ENCODE measurements at places on chromosomes 4 and X.

DNA sequence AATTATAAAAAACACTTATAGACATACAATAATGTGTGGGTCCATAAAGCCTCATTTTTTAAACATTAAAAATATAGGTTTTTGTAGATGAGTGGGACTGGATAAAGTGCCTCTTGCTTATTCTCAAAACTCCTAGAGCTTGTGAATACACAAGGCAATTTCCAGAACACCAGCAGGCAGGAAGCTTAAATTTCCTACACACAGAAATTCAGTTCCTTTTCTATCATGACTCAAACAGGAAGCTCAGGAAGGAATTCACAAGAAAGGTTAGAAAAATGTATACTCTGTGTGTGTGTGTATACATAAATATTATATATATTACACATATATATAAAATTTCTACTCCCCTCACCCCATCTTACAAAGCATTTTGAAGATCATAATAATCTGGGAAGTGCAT is 11.3 kb downstream of the MAGEB6 start:
- DNase-seq = no peak

DNA sequence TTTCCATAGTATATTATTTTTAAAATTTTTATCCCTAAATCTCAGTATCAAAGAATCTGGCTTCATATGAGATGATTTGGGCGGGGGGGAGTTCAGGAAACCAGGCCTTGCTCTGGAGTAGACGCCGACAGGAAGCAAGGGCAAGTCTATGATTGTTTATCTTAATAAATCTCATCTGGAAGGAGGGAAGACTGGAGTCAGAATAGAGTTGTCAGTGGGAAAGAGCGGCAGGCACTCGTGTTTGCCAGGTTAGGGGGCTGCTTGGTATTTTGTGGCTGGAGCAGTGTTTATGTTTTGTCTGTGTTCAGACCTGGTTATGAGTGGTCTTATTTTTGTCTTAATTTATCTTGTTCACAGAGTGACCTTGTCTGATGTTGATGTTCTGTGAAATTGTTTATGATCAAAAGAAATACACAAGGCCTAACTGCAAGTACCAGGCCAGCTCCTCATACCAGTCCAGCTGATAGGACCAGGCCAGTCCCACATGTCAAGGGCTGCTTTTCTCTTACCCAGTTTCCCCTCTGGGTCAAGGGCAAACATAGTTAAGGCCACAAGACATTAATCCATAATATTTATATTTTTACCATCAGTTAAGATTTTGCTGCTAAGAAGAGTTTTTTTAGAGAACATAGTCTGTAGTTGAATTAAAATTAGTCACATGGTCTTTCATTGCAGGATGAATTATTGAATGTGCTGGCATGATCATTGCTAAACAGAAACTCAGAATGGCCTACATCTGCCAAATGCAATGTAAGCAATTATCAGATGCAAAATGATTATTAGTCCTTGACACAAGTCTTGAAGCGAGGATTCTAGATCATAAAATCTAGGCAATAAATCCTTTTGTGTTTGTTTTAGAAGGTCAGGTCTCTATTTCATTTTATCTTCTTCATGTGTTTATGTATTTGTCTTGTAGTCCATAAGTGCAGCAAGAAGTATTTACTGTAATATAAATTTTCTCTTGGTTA is 176.5 kb downstream of the GASK1B start:
- no peak for DNase-seq

DNA sequence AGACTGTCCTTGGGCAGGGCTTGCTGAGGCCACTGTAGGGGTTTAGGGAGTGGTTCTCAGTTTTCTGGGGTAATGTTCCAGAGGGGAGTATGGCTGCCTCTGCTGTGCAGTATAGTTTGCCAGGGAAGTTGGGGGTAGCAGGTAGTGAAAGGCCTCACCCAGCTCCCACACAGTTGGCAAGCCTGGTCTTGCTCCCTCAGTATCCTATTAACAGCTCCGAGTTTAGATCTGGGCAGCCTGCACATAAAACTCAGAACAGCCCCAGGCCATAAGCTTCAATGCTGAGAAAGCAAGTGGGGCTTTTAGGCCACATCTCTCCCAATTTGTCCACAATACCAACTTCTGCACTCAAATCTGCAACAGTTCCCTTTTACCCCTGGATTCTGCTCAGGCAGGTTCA is 205.2 kb downstream of the GALNTL6 start:
- DNase-seq = peak; percentile 3

DNA sequence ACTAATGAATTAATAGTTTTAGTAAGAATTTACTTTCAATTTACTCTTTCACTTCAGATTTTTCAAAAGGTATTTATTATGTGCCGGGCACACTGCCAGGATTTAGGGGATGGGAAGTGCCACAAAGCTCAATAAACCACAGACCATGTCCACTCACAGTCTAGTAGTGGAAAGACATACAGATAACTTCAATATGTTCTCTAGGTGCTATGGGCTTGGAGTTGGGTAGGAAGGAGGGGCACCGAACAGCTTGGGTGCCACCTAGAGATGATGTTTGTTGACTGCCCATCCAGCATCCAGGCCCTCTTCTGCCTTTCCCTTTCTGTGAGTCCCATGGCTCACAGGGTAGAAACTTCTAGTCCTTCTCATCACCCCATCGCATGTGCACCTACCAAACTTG is 17.8 kb downstream of the MFAP3L start:
- DNase-seq = no peak

GRCh38 chr4:44162538-44163270 is 285.9 kb downstream of the KCTD8 start:
- DNase-seq = no peak

DNA sequence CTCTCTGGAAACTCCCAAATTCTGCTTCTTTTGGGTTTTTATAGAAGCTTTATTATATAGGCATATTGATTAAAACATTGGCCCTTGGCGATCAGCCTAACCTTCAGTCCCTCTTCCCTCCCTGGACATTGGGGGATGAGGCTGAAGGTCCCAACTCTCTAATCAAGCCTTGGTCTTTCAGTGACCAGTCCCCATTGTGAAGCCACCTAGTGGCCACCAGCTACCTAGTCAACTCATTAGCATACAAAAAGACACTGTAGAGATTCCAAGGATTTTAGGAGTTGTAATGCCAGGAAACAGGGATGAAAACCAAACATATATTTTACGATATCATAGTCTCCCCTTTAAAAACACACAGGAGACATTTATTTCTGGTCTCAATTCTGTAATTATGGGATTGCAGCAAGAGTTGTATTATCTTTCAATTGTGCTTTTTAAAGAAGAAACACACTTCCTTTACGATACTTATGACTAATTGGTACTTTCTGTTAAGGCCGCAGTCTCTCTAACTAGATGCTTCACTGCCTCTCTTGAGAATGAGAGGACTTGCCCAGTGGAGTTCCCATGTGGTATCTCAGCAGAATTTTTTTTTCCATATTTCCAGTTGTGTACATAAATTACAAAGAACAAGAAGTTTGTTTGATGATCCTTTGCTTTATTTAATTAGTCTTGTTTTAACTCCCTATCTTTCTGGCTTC is 58.2 kb downstream of the WDR17 start:
- DNase-seq = no peak

DNA sequence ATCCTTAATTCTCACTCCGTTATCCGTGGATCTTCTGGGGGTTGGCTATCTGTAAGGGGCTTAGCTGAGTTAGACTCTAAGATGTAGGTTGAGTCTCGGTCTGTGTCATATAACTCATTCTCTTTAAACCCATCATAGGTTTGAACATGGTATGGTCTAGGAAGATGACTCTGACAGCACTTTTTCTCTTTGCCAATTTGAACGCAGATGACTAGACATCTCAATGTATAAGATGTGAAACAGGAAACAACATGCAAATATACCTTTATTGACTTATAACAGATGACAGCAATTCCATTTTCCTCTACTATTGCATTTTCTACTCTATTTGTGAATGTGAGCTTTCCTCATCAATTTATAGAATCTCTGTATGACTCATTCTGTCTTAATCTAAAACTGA is 634.8 kb upstream of the MAGEB2 start:
- no peak for DNase-seq

DNA sequence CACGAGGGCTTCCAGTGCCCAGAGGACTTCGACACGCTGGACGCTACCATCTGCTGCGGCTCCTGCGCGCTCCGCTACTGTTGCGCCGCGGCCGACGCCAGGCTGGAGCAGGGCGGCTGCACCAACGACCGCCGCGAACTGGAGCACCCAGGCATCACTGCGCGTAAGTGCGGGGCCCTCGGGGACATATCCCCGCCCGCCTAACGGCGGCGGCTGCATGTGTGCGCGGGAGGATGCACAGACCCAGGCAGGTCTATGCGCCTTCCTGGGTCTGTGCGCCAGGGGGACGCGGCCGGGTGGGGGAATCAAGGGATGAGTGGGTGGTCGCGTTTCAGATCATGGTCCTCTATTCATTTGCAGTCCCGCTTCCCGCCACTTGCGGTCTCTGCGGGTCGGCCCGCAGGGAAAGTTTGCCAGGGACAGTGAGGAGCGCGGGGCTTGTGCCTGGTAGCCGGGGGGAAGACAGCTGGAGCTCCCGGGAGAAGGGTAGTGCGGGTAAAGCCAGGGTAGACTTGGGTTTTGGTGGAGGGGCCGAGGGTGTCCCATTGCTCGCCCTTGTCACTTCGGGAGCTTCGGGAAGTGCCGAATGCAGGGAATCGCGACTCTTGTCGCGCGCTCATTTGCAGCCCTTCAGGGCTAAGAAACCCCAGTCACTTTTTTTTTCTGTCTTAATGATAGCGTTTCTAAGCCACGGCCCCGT is 1.0 kb downstream of the SHISA3 start:
- no peak for DNase-seq

GRCh38 chrX:131735127-131735526 is 191.3 kb downstream of the OR13H1 start:
- no peak for DNase-seq

GRCh38 chr4:22574424-22574823 is 58.6 kb upstream of the ADGRA3 start:
- no peak for DNase-seq

DNA sequence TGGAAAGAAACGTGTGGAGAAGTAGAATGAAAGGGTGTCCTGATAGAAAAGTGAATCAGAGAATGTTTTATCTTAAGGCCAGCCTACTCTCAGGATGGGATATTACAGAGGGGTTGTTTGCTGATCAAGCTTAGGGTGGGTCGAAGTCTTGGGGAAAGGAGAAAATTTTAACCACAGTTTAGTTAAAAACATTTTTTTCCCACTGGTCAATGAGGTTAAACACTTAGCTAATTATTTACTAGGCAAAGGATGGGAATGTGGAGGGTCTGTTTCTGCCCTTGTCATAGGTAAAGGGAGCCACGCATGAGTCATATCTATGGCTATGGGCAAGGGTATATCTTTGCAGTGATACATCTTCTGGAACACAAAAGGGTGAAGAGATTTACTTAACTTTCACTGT is 16.1 kb upstream of the SULT1E1 start:
- no peak for DNase-seq

DNA sequence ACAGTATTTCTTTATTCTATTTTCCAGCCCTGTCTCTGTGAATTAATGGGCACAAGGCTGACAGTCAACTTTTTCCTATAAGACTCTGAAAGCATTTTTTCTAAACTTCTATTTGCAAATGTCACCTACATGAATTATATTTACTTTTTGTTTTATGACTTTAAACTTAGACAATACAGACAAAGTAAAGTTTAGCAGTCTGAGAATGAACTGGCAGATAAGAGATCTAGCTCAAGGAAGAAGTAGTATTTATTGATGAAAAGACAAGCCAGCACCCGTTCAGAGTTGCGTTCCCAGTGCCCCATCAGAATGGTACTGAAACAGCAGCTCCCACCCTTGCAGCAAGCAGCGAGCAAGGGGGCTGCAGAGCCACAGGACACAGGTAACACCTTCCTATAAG is 148.5 kb downstream of the FAM13A start:
- DNase-seq = no peak

DNA sequence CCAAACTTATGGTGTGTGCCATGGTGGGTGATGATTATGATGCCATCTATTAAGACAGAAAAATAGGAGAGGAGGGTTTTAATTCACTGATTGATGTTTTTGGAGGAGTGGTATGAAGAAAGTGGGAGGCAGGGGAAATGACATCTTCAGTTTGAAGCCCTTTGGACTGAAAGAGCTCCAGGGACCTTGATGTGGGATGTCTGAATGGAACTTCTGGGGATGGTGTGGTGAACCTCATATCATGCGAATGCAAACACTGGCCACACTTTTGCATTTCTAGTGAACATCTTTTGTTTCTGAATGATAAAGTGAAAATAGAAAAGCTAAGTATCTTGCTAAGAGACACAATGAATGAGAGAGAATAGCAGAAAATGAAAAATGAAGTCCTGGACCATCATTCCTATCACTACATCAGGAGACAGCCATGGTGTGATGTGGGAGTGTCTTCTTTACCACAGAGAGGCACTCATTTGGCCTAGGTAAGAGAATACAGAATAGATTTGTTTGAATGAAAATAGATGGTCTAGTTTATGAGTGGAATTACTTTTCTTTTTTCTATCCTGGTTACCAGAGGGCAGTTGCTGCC is 123.5 kb downstream of the ZNF827 start:
- DNase-seq = no peak

DNA sequence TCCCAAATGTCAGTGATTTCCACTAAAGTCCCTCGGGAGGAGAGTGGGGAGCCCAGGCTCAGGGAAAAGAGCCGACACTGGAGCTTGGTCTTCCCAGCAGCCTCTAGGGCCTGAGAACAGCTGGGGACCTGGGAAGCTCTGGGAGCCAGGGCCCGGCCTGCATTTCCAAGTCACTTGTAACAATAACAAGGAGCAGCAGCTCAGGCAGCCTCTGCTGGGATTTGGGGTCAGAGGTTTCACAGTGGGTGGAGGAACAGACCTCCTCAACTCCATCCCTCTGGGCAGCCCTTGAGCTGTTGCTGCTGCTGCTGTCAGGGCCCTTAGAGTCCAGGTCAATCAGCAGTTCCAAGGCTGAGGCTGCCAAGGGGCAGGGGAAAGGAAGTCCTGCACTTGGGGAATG is 11.1 kb downstream of the STARD8 start:
- no peak for DNase-seq

DNA sequence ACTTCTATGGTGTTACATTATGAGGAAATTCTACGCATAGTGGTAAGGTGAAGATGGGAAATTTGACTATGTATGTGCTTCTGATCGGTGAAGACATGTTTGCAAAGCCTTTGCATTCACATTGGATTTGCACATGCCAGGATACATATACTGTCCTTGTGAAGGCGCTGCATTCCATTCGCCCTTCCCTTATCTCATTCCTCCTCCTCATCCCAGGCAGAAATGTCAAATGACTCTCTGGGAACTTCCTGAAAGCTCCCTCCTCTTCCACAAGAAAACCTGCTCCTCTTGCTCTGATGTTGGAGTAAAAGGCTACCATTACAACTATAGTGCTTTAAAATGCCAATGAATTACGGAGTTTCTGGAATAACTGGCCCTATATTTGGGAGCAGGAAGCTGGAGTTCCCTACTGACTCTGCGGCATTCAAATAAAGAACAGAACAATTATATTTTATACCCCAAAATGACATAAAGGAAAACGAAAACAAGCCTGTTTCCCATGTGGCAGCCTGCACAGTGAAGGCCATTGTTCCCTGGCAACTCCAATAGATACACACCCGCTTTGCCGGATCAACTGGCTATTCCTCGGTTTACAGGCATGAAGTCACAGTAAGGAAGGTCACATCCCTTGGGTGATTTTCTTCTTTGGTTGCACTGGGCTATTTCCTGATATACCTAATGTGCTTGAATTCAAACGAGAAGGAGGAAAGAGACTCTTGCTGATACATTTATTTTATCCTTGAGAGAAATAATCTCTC is 84.5 kb downstream of the AREG start:
- DNase-seq = no peak

- no peak for DNase-seq
Observed at GRCh38 chr4:4762909-4763821, 96.3 kb upstream of the MSX1 start.

Measured in NCI-H1105 treated with DMSO at 0.1 percent for 48 hours (cell line).